ENCODE measurements at places on chromosomes 11 and 22. TPM values are rescaled to one million over a fixed set of nuclear protein-coding genes. Genes with fewer than 3 reads are reported as not detected.

- no peak for DNase-seq
Measured at GRCh38 chr22:29658176-29658575, 54.7 kb downstream of the NF2 start.

Gene CNGA4
- not detected for total RNA-seq

DNA sequence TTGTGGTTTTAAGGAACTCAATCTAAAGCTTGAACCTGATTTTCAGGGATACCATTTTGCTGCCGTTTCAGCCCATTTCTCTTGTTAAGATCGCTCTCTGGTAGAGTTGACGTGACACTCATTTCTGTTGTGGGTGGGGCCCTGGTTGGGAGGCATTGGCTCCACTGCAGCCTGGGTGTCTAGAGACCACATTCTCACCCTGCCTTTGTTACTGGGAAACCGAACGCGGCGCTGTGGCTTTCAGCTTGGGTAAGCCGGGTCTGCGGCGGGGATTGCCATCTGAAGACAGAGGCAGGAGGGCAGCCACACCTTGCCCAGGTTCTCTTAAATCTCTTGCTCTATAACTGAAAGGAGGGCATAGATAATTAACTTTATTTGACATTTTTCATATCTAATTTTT, 3.2 kb downstream of the EHF start:
- peak; percentile 78 for DNase-seq

Gene MMP26
- total RNA-seq = not detected

Gene KCNK4
- total RNA-seq = not detected

Gene LMO1
- total RNA-seq = not detected

- no peak for DNase-seq
Measured at GRCh38 chr22:47806894-47807293, 1044.4 kb downstream of the TBC1D22A start.

DNA sequence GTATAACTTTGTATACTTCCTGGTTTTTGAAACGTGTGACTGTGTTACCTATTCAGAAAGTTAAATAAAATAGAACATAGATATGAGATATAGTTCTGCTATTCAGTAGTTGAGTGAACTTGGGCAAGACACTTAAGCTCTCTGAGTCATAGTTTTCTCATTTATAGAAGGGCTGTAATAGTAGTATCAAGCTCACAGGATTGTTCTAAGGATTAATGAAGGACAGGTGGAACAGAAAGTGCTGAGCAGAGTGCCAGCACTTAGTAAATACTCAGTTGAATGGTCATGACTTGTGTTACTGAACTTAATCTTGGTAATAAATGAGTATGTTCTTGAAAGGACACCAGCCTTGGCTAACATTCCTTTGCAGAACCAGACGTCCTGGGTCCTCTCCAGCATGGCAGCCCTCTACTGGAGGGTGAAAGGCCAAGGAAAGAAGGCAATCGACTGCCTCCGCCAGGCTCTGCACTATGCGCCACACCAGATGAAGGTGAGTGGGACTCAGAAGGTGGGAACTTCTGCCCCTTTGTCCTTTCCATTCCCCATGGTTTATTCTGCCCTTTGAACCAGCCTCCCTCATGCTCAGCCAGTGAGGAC, 131.2 kb downstream of the TTC17 start:
- peak; percentile 42 for DNase-seq

Gene OR8G1
- not detected for total RNA-seq

Gene DGKZ
- 30.5 TPM for total RNA-seq

Gene RELA
- total RNA-seq = 15.2 TPM

Gene INCENP
- 5.8 TPM for total RNA-seq

GRCh38 chr11:108592591-108593213, 866 bp downstream of the EXPH5 start:
- DNase-seq = no peak

DNA sequence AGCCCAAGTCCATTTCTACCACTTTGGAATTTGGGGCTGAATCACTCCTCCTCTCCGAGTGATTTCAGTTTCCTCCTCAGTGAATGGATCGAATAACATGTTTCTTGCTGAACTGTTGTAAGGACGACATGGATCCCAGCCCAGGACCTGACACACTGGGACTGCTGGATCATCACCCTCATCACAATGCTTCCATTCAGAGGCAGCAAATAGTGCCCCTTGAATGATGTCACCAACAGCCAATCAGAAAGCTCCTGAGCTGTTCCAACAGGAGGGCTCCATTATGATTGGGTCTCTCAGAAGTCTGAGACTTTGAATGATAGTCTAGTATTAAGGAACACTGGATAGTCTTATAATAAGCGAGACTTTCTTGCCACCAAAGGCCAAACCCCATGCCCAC, 158.9 kb downstream of the MYO18B start:
- DNase-seq = no peak

DNA sequence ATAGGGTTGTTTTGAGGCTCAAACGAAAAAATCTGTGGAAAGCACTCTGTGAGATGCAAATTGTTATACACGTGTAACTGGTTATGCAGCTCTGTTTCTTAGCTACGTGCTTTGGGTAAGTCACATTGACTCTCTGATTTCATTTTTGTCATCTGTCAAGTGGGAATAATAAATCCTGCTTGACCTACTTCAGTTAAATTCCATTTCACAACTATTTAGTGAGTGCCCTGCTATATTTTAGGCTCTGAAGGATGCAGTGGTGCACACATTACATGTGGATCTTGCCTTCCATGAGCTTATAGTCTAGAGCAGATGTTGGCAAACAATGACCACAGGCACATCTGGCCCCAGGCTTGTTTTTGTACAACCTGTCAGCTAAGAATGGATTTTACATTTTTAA, 133.6 kb upstream of the PLET1 start:
- DNase-seq = no peak

- DNase-seq = peak; percentile 74
Measured at GRCh38 chr11:63998558-63999348, 12.5 kb downstream of the OTUB1 start.

DNA sequence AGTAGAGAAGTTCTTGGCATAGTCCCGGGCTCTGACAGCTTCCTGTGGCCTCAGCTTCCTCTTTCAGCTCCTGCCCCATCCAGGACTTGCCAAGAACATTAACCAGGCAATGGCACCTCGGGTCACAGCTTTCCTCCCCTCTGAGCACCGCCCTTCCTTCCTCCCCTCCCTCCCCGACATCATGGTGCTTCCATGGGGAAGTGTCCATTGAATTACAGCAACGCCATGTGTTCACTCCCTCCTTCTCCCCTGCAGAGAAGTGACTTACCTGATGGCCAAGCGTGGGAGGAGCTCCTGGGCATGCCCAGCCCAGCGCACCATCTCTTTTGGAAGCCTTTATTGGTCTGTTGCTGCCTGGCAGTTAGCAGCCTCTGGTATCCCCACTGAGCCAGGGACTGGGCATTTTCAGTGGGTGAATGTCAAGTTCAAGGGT, 25.8 kb upstream of the DAGLA start:
- no peak for DNase-seq

DNA sequence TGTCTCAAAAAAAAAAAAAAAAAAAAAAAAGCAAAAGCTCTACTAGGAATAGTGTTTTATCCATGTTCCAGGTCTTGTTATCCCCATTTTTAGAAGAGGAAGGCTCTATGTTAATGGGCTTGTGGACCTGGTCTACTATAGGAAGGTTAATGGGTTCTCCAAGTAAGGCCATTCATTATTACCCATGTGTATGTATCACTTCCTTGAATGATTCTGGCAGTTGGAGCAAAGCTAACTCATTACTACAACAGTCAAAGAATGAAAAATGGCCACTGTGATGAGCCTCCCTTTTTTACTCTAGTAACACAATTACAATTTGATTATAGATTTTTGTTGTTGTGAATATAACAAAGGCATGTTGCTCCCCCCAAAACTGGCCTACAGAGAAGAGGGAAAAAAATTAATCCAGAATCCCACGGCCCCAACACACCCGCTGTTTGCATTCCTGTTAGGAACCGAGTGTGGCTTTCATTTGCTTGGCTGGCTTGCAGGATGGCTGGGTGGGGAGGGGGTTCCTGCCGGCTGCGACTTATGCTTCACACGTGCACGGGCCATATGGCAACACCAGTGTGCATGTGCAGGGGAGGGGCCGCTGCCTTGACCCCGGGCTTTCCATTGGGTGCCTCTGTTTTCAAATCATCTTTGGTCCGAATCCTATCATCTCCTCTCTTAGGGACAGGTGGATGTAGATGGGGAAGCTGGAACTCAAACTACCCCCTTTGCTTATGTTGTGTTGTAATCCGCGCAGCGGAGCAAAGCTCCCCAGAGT, 148.8 kb downstream of the HIPK3 start:
- DNase-seq = no peak

Gene MPPED2
- total RNA-seq = not detected

- no peak for DNase-seq
Measured at GRCh38 chr22:32691101-32691500, 110.4 kb upstream of the TIMP3 start.

Gene CALCA
- total RNA-seq = not detected

- DNase-seq = no peak
Measured at GRCh38 chr11:115665175-115665821, 161.1 kb upstream of the CADM1 start.

GRCh38 chr22:20590477-20591294, 83.3 kb downstream of the MED15 start:
- DNase-seq = peak; percentile 26

Gene CDHR5
- not detected for total RNA-seq

DNA sequence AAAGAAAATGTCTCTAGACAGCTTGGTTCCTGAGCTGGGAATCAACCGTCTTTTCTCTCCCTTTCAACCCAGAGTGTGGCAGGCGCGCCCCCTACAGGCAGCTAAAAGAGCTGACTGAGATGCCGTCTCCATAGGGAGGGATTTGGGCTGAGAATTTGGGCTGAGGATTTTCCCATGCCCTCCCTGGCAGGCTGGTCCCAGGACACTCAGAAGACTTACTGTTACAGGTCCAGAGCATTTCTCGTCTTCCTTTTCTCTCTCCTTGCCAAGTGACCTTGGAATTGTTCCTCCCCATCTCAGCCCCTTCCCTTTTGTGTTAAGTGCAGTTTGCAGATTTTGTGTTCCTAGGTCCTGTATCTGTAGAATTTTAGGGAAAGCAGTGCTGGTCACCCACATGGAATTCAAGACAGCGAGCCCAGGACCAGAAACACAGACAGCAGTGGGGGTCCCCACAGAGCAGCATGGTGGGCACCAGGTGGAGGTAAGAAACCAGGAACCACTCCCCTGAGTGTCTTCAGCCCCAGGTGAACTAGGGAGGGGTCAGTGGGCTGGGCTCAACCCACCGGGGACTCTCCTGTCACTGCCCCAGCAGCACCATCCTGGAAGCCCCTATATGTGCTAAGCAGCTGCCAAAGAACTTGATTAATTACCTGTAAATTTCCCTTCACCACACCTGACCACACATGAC, 9.9 kb upstream of the IGLL5 start:
- peak; percentile 17 for DNase-seq

- DNase-seq = no peak
Measured at GRCh38 chr11:121389651-121390050, 62.5 kb upstream of the SORL1 start.

Gene CCDC188
- total RNA-seq = not detected

DNA sequence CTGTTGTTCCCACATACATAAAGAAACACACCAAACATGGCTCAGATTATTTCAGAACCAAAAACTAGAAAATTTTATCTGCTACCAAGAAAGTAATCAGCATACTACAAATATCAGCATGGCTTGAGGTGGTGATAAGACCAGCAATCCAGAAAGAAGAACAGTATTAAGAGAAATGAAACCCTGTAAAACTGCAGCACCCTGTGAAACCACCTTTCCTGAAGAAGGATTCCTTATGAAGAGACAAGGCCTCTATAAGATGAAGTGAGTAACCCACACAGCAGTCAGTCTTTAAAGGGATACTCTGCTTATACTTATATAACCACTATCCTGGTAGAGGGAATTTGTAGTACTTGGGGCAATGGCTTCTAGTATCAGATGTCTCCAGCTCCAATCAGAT, 49.9 kb downstream of the RSF1 start:
- no peak for DNase-seq

Gene P2RY2
- total RNA-seq = 9.0 TPM

Gene P2RX6
- 0.13 TPM for total RNA-seq

GRCh38 chr11:119195680-119196079, 10.4 kb downstream of the NHERF4 start:
- DNase-seq = peak; percentile 25

DNA sequence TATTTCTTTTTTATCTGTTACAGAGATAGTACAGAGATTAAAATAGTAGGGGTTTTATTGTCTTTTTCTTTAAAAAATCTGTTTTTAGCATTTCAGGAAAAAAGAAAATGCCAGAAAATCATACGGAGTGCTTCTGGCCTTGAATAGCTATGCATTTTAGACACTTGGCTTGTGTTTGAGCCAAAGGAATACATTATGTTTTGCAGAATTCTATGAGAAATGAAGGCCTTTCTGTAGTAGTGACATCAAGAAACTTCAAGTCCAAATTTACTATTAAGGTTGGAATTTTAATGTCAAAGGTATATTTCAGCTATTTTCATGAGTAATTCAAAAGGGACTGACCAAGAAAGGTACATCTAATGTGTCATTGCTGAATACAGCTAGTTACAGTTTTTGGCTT, 56.3 kb upstream of the DDI1 start:
- no peak for DNase-seq

- DNase-seq = peak; percentile 44
Measured at GRCh38 chr11:87036756-87037449, 831 bp upstream of the TMEM135 start.

GRCh38 chr11:109023036-109023435, 358.2 kb downstream of the DDX10 start:
- DNase-seq = no peak

DNA sequence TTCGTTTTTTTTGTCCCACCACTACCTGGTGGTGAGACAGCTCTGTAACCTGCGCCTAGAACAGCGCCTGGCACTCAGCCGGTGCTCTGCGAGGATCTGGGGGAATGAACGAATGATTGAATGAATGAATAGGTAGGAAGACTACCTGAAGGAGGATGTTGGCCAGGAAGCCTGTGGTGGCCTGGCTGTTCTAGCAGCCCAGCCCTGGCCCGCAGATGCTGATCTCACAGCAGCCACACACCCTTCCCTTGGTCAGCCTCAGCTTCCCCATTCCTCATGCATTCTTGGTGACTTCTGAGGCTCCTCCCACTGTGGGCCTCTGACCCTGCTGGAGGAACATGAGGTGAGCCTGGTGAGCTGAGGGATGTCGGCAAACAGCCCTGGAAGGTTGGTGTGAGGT, 3.7 kb downstream of the TRPM5 start:
- no peak for DNase-seq

GRCh38 chr11:69702239-69702691, 1.6 kb downstream of the FGF19 start:
- DNase-seq = no peak

DNA sequence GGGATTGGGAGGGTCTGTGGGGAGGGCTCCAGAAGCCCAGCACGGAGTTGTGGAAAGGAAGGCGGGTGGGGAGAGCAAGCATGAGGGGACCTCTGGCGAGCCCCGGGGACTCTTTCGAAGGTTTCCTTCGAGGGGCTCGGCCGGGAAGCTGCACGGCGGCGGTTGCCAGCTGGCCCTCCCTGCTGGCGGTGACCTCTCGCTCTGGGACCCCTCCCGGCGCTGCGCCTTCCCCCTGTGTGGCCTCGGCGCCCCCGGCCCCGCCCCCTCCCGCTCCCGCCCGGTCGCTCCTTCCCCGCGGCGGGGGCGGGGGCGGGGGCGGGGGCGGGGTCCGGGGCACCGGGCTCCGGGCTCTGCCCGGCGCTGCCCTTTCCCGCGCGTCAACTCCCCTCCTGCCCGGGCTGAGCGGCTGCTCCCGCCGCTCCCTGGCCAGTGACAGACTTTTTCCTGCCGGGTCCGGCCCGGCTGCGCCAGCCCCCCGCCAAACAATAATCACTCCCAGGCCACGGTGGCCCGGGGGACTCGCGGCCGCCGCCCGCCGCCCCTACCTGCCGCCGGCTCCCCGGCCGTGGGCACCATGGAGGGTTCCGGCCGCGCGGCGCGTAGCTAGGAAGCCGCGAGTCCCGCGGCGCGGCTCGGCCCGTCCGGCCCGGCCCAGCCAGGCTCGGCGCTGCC, 941 bp downstream of the CLCF1 start:
- DNase-seq = no peak
